ENCODE measurements at places on chromosomes 7 and 10.

DNA sequence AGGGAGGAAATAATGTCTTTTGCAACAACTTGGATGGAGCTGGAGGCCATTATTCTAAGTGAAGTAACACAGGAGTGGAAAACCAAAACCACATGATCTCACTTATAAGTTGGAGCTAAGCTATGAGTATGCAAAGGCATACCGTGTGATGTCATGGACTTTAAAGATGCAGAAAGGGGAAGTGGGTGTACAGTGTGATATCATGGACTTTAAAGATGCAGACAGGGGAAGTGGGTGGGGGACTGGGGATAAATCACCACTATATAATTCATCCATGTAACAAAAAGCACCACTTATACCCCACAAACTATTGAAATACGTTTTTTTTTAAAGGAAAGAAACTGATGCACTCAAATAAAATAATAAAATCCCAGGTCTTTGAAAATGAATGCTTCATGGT is 29.5 kb downstream of the LYZL2 start:
- DNase-seq = no peak

DNA sequence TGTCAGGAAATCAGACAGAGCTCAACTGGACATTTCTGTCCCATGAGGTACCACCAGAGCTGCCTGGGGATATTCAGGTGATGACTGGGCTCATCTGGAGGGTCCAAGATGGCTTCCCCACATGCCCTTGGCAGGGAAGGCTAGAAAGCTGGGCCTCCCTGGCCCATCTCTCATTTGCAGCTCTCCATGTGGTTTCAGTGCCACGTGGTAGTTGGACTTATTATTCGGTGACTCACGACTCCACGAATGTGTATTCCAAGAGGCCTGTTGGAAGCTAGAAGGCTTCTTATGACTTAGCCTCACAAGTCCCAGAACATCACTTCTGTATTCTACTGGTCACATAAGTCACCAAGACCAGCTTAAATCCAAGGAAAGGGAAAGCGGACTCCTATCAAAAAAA is 22.8 kb downstream of the NSMCE4A start:
- DNase-seq = no peak

DNA sequence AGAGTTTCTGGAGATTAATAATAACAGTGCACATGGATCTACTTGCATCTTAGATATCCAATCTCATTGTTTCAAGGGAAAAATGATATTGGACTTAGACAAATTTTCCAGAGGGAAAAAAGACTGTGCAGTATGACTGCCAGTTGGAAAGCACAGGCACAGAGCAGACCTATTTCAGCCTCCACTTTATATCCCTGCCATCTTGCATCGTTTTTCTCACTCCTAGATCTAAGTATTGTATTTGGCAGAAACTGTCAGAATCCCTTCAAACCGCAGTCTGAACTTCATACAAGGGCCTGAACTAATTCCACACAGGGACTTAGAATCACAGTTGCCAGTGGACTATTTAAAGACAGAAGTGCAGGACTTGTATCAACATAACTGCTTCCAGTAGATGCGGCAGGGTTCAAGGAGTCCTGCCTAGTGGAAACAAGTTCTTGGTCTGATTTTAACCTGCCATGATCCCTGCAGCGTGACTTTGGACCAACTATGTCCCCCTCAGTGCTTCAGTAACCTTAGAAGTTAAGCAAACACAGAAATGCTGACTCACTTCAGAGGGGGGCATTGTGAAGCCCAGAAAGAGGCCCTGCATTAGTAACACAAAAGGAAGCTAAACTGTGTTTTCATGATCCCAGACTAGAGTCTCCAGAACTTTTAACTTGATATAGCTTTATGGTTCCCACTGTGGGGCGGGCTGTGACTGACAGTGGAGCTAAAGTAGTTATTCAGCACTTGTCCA is 95.7 kb upstream of the PALS2 start:
- DNase-seq = no peak

GRCh38 chr7:114856625-114857024 is 65.3 kb upstream of the MDFIC start:
- no peak for DNase-seq

DNA sequence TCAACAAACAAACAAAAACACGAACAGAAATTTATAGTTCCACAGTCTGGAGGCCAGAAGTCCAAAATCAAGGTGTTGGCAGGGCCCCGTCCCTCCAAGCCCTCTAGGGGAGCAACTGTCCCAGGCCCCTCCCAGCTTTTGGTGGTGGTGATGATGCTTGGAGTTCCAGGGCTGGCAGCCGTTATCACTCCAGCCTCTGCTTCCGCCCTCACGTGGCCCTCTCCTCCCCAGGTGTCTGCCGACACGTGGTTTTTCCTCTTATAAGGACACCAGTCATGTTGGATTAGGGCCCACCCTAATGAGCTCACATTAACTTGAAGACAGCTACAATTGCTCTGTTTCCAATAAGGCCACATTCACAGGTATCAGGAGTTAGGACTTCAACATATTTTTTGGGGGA is 49.7 kb downstream of the MICALL2 start:
- no peak for DNase-seq

- no peak for DNase-seq
These were observed 102.5 kb downstream of the SAMD9 start for GRCh38 chr7:93015101-93015778.

- DNase-seq = no peak
These were observed 47.5 kb upstream of the AGMO start for GRCh38 chr7:15609287-15609686.

- no peak for DNase-seq
These were observed 66.2 kb downstream of the TBXAS1 start for GRCh38 chr7:139895141-139895829.

GRCh38 chr7:107563081-107563774 is 492 bp downstream of the COG5 start:
- no peak for DNase-seq

- DNase-seq = no peak
These were observed 23.0 kb downstream of the SMKR1 start for GRCh38 chr7:129525225-129525862.

GRCh38 chr7:18552943-18553604 is 57.5 kb downstream of the HDAC9 start:
- DNase-seq = no peak

- DNase-seq = no peak
These were observed 12.1 kb upstream of the TRPV6 start for GRCh38 chr7:142897691-142898090.

DNA sequence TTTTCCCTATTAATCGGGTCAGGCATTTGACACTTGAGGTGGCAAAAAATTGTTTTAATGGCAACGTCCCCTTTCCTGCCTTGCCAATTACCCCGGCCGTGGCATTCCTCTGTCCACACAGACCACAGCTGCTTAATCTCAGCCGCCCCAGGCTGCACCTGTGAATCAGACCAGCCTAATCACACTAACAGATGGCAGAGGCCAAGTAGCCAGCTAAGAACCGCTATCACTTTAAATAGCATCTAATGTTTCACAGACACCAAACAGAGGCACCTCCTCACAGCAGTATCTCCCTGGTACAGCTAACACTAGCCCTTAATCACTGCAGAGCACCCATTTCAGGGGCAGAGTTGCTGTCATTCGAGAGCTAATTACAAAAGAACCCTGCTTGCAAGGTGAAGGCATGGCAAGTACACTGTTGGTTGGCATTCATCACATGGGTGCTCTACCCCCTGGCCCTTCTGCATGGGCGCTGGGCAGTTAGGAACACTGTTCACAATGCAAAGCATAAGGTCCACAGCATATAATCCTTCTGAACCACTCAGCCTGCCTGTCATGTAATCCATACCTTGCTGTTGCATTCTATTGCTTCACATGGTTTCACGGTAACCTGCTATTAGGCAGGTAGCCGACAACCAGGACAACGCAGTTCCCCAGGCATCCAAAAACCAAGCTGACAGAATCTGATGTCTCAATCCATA is 38.8 kb downstream of the FGFR2 start:
- no peak for DNase-seq

- DNase-seq = no peak
These were observed 68.0 kb downstream of the GRID1 start for GRCh38 chr10:86298501-86299001.

DNA sequence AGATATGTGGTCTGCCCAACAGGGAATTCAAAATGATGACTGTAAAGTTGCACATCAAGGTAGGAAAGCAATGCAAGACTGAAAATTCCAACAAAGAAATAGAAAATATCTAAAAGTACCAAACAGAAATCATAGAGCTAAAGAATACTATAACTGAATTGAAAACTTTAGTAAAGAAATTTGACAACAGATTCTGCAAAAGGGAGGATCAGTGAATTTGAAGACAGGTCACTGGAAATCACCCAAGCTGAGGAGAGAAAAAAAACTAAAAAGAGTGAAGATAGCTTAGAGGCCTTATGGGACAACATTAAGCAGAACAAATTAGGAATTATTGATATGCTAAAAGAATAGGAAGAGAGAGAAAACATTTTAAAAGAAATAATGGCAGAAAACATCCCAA is 240.6 kb downstream of the SNX13 start:
- no peak for DNase-seq

- DNase-seq = no peak
These were observed 43.4 kb downstream of the C7orf25 start for GRCh38 chr7:42868480-42868879.

- DNase-seq = no peak
These were observed 182.2 kb downstream of the GNAI1 start for GRCh38 chr7:80316811-80317210.

DNA sequence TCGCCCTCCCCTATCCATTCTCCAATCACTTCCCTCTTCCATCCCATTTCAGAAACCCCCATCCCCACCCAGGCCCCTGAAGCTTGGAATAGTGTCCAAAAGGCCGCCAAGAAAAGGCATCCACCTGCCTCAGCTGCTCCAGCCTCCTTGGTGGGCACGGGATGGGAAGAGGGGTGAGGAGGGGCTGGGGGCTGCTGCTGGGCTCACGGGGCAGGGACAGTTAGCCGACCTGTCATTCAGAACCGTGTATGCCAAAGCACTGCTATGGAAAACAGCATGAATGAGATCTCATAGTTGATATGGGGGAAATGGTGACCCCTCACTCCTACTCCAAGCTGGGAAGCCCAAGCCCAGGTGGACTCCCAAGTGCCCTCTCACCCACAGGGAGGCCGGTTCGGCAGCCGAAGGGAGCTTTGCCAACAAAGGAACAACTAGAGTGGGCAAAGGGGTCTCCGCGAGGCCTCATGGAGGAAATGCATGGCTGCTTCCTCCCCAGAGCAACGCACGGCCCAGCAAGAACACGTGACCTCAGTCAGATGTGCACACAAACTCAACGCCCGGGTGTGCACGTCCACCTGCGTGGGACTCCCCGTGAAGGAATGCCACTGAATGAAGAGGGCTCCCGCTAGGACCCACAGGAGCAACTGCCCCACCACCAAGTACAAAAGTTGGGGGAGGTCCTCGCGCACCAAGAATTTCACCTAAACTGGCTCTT is 52.5 kb downstream of the EBF3 start:
- no peak for DNase-seq

GRCh38 chr7:110264288-110264687 is 826.6 kb upstream of the LRRN3 start:
- no peak for DNase-seq

DNA sequence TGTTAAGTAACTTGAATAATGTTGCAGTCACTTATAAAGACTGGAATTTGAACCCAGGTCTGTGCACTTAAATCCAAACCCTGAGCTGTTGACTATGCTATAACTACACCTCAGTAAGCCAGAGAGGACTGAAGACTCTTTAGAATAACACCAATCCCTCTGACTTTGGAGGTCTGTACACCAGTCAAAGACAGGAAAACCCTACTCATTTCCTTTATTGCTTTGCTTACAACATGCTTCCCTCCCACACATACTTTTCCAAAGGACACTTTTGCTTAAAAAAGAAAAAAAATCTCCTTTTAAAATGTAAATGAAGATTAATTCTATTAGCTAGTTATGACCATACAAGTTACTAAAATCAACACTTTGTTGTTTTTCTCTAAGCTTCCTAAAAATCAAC is 184.7 kb upstream of the KCTD7 start:
- DNase-seq = no peak

- DNase-seq = no peak
These were observed 164.7 kb downstream of the SEMA3D start for GRCh38 chr7:85022064-85022697.

DNA sequence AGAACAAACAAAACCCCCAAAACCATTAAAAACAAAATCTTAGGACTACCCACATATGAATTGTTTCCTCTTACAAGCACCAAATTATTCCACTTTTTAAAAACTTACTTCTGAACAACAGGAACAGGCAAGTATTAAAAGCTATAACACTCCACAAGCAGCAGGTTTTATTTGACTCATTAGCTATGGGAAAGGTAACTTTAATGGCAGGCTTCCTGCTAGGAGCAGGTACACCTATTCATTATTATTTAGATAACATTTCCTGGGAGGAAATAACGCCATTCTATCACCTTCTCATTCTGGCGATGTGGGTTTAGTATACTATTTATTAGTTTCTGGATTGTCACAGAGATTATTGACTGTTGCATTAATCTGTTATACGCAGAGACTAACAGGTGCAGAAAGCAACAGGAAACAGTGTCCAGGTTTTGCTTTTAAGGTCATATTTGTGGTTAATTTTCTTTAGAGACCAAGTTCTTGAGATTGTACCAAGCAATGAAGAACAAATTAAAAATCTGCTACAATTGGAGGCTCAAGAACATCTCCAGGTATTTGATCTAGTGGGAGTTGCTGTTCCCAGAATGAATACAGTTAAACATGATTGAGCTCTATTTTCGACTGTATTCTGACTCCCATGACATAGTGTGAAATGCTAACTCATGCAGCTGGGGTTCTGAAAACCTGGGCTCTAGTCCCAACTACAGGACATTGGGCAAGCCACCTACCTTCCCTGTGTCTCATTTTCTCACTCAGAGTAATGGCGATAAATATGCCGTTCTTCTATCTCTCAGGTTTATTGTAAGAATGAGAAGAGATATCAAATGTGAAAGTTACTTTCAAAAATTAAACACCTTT is 2.0 kb downstream of the CPA2 start:
- DNase-seq = no peak

DNA sequence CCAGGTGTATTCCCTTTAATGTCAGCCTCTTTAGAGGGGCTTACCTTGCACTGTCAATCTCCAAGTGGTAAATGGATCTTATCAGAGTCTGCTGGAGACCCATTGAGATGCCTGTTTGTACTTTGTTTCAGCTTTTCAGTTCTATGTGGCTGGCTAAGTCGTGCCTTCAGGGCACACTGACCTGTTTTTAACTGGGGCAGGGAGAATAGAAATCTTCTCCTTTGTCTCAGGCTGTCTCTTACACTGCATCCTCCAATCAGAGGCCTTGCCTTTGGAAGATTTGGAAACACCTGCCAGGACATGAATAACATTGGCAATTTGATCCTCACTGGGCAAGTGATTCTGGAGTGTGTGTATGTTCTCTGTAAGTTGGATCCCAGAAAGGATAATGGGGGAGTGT is 65.0 kb downstream of the POU6F2 start:
- no peak for DNase-seq

- no peak for DNase-seq
These were observed 3.3 kb upstream of the THSD7A start for GRCh38 chr7:11835260-11835659.

- no peak for DNase-seq
These were observed 53.1 kb downstream of the MKI67 start for GRCh38 chr10:128072941-128073645.

GRCh38 chr7:135618510-135618909 is 43.8 kb upstream of the STMP1 start:
- no peak for DNase-seq

- no peak for DNase-seq
These were observed 8.4 kb downstream of the ETV1 start for GRCh38 chr7:13981070-13981469.

GRCh38 chr10:60525716-60526585 is 136.3 kb upstream of the ANK3 start:
- DNase-seq = no peak

GRCh38 chr7:10939911-10940703 is 33.6 kb upstream of the PHF14 start:
- DNase-seq = peak; percentile 72

- no peak for DNase-seq
These were observed 44.6 kb upstream of the RSBN1L start for GRCh38 chr7:77651575-77652162.
